Activated CD4-positive, CD25-positive, alpha-beta regulatory T cell (primary cell): ENCODE measurements at places on chromosomes 6 and 20.
A peak's percentile ranks its signal among the peaks of the same experiment; 100 is the strongest.

DNA sequence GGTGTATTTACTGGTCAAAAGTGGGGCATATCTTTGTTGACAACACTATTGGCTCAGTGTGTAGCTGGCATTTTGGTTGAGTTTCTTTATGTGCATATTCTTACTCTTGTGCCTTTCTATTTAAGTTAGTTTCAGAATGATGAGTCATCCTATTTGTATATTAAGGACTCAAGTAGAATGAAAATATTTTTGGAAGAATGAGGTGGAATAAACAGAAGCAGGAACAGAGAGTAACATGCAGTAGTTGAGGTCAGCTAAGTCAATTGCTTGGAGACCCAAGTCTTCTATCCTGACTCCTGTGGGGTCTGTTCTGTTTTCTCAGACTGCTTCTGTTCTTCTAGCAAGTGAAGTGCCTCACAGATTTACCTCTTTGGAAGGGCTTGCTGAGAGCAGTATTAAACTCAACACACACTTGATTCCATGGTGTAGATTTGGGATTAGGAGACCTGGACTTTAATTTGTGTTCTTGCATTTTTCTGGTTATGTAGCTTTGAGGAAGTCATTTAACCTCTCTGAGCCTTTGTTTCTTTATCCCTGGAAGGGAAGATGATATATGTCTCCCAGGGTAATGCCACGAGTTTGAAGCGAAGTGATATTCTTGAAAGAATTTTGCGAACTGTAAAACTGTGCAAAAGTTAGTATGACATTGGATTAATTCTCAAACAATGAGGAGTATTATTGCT is 324.3 kb downstream of the QKI start:
- DNase-seq: no peak

GRCh38 chr20:8780915-8781314 is 288.0 kb upstream of the PLCB4 start:
- no peak for DNase-seq

DNA sequence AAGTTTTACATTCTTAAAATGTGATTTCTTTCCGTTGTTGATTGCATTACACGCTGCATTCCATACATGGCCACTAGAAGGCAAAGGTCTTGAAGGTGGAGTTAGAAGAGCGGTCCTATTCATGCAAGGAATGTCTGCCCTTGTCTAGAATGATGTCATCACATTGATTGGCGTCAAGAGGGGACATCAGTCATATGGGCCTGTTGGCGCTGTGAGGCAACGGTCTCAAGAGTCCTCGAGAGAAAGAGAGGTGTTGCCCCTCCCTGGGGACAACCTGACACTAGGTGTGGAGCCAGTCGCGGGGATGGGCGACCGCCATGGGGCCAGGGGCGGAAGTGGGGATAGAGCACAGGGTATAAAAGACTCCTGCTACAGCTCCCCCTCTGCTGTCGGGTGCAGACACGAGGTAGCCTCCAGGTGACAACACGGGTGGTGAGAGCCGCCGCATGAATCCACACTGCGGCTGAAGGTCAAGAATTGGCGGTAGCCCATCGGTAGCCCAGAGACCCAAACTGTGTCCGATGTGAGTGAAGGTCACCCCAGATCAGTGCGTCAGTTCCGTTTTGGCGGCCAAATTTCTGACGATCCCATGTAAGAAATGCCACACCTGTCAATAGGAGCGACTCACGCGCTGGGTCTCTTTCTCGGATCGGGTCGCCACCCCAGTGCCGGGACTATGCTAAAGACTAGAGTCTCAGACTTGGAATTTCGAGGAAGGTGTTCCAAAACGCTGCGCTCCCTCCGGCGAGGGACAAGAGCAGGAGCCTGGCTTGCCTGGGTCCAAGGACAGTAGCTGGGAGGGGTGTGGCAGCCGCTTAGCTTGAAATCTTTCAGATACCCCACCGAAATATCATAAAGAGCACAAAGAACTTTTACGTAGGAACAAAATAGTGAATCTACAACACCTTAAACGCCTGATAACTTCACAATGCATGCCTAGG is 93.2 kb upstream of the ZNF184 start:
- DNase-seq: no peak

- DNase-seq: no peak
These were observed 4.4 kb downstream of the APMAP start for GRCh38 chr20:24987873-24988835.

DNA sequence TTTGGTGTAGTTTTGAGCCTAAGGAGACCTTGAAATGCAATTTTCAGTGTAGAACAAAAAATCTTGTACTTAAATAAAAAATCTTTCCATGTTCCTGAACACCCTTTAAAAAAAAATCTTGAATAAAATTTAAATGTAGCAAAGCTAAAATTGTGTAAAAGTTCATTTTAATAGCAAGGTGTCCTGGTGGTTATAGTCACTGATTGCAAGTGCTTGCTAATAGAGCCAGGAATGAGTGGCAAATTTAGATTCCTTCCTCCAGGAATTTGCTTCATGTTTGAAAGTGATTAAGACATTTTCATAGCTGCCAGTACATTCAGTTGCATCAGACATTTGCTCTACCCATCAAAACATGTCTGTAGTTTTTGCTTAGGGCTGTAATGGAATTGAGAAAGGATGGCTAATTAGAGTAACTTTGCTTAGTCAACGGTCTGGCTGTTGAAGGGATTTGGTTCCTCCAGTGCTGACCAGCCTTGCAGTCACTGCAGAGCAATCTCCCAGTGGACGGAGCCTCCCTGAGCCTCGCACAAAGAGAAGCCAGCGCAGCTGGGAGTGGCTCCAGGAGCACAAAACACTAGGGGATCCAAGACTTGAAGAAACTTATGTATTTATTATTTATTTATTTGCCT is 36.5 kb downstream of the AKAP12 start:
- DNase-seq: no peak

DNA sequence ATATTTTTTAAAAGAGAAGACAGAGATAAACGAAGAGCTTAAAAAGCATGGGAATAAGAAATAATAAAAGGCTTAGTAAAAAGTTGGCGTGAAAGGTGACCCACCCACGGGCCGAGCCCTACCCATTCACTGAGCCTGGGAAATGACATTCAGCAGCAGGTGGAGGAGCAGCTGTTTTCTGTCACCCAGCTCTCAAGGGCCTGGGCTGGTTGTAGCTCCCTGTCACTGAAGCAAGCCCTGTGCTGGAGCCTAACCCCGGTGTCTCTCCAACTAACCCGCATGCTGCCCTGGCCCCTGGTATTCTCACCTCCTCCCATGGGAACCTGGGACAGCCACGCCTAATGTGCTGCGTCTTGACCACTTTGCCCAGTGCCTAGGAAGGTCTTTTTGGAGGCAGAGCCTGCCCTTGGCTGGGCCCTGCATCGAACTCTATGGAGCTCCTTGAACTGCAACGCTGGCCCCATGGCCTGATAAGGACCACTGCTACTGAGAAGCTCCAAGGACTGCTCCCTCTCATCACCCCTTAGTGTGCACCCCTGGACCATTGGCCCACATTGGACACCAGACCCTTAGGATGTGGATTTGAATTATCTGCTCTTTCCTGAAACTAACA is 68.8 kb upstream of the IYD start:
- no peak for DNase-seq

- no peak for DNase-seq
These were observed 79.5 kb downstream of the ZMYND8 start for GRCh38 chr20:47276851-47277534.

DNA sequence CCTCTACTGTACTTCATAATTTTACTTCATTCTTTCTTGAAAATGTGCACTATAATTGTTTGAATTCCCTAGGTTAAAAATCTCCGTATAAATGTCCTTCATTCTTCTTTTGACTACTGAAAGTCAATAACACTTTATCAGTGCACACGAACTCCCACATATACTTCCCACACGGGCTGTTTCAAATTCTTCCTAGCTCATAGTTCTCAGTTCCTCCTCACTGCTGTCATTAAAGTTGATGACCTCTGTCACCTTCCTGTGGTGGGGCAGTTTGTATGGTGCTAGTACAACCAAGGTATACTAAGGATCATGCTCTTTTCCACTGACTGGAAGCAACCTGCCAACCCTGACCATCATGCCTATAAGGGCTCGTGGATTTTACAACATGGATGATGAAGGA is 40.0 kb upstream of the CD2AP start:
- no peak for DNase-seq

- no peak for DNase-seq
These were observed 12.4 kb downstream of the MAP1LC3A start for GRCh38 chr20:34570859-34571306.

DNA sequence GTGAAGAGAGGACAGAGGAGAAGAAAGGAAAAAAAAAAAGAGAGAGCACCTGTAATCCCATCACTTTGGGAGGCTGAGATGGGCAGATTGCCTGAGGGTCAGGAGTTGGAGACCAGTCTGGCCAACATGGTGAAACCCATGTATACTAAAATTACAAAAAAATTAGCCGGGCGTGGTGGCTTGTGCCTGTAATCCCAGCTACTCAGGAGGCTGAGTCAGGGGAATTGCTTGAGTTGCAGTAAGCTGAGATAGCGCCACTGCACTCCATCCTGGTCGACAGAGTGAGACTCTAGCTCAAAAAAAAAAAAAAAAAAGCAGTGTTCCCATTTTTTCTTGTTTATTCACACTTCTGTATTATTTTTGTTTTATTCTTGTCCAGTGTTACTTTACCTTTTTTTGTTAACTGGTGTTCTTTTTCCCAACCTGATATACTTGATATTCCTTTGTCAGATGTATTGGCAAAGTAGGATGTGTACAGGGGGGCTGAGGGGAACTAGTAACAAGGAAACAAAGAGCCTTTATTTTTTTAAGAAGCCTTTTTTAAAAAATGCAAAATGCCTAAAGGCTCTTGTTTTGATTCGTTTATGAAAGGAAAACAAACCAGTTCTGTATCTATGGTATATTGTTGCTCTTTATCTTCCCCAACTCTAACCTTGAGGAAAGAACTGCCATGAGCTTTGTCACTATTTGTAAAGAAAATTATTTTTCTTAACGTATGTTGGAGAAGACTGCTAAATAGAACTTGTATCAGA is 22.3 kb downstream of the COL19A1 start:
- no peak for DNase-seq

GRCh38 chr6:144725736-144726522 is 440.8 kb downstream of the UTRN start:
- DNase-seq: no peak

DNA sequence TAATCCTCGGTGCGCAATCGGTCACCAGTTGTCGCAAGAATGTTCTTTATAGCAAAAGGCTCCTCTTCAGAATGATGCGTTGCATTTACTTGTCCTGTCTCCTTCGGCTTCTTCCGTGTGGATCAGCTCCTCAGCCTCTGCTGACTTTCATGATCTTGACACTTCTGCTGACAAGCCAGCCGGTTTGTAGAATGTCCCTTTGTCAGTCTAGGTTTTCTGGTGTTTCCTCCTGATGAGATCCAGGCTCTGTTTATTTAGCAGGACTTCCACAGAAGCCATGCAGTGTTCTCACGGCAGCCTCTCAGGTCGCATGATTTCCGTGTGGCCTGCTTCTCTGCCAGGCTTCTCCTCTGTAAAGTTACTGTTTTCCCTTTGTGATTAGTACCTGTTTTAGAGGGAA is 66.9 kb downstream of the STX11 start:
- no peak for DNase-seq

GRCh38 chr6:156720691-156721685 is 56.2 kb upstream of the ARID1B start:
- DNase-seq: no peak

GRCh38 chr6:147806697-147807096 is 298.2 kb downstream of the SAMD5 start:
- DNase-seq: no peak

DNA sequence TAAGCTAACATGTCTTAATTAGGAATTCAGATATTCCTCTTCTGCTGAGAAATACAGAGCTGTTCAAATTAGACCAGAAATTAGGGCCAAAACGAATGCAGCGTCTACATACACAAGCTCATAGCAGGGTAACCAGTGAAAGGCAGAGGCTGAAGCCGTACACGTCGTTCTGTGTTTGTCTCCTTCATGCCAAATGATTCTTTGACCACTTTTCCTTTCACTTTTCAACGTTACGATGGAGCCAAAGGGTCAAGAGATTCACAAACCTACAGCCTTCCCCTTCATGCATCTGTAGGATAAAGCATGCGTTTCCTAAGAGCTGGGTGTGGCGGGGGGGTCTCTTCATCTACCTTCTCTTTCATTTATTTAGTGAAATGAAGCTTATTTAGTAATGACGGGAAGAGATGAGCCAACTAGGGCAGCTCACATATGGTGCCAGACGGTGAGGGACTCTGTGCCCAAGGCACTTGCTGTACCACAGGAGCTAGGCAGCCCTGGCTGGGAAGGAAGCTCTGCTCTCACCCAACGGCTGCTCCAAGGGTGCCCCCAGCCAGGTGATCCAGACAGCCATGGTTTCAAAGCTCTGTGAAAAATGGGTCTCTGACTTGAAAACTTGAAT is 178.0 kb downstream of the ATXN1 start:
- no peak for DNase-seq

GRCh38 chr20:48738399-48739304 is 89.1 kb downstream of the PREX1 start:
- DNase-seq: peak; percentile 50

GRCh38 chr6:129575378-129576118 is 134.4 kb downstream of the ARHGAP18 start:
- DNase-seq: no peak

DNA sequence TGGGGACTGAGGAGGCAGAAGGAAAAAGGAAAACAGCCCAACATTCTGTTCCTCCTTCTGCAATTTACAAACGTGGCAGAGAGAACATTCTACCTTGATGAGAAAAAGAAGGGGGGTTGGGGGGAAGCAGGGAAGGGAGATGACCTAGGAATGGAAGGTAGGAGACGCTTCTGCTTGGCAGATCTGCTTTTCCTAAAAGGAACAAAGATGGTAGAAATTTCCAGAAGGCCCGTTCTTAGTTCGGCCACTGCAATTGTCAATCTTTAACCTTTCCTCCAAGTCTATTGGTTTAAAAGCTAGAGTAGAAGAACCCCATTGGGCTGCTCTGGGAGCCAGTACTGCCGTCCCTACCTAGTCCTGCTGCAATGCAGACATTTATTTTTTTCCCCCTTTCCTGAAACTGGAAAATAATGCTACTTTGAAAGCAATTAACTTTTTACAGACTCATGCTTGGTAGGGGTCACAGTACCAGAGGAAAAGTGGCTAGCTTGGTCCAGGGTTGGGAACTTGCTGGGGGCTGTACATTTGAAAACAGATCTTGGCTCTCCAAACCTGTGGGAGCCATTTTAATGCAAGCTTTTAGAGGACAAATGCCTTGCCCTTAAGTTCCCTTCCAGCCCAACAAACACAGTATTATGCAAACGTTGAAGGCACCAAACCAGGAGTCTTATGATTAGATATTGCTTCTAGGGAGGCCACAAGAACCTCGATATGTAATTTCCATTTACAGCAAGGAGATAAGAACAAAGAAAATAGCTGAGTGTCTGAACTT is 2.6 kb downstream of the ZMYND8 start:
- no peak for DNase-seq

DNA sequence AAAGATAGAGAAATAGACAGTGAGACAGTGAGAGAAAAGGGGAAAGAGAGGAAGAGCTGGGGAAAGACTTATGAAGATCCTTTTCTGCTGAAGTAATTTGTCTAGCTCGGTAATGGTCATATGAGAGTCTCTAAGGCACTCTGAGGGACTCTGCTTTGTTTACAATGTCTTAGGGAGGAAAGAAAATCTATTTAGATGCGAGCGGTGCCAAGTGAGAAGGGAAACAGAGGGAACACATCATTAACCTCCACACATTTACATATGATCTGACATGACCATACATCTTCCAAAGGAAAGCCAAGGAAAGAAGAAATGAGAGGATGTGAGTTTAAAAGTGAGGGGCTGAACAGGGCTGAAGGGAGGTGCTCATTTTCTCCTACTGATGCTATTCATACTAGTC is 862.3 kb upstream of the CITED2 start:
- no peak for DNase-seq
